ENCODE measurements at places on chromosomes 7 and 10. TPM values are rescaled to one million over a fixed set of nuclear protein-coding genes. Genes with fewer than 3 reads are reported as not detected.

DNA sequence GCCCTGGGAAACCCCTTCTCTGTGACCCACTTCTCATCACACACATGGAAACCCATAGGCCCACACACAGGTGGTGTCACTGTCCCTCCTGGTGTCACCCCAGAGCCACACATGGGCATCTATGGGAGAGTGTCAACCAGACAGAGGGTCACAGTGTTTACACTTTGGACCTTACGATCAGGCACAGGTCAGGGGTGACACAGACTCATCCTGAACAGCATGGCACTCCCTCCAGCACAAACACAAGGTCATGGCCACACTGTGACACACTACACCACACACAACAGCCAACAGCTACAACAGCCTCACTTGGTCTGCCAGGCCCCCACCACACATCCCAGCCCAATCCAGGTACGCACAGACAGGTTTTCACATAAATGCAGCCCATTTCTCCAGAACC lies 6.2 kb downstream of the TLX1 start:
- DNase-seq, result no peak

DNA sequence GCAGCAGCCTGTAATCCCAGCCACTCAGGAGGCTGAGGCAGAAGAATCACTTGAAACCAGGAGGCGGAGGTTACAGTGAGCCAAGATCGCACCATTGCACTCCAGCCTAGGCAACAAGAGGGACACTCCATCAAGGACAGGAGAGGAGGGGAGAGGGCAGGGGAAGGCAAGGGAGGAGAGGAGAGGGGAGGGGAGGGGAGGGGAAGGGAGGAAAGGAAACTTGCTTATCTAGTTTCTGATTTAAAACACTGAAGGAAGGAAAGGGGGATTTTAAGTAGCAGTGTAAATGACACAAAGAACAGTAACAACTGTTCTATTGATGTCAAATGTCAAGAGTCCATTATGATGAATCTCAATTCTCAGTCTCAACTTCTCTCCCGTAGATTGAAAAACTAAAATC lies 43.7 kb downstream of the SRPK2 start:
- DNase-seq, result no peak

DNA sequence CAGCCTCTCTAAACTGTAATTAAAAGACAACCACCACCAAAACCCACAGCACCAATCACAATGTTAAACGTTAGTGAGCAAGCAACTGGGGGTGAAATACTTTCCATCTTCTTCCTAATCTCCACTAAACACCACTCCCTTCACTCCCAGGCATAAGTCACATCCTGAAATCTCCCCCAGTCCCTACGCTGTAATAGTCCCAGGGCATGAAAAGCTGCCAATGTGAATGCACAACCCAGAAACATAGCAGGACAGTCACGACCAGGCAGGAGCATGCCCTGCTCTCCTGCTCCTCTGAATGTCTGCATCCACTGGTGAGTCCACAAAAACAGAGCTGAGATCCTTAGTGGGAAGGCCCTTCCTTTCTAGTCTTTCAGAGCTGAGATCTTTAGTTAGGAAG lies 288.9 kb downstream of the PARD3 start:
- DNase-seq, result no peak

GRCh38 chr7:139749545-139749944 lies 28.3 kb downstream of the HIPK2 start:
- no peak for DNase-seq

The TWIST1 gene
- total RNA-seq, result not detected

- no peak for DNase-seq
These were observed 11.9 kb upstream of the SPAG6 start for GRCh38 chr10:22333167-22333974.

DNA sequence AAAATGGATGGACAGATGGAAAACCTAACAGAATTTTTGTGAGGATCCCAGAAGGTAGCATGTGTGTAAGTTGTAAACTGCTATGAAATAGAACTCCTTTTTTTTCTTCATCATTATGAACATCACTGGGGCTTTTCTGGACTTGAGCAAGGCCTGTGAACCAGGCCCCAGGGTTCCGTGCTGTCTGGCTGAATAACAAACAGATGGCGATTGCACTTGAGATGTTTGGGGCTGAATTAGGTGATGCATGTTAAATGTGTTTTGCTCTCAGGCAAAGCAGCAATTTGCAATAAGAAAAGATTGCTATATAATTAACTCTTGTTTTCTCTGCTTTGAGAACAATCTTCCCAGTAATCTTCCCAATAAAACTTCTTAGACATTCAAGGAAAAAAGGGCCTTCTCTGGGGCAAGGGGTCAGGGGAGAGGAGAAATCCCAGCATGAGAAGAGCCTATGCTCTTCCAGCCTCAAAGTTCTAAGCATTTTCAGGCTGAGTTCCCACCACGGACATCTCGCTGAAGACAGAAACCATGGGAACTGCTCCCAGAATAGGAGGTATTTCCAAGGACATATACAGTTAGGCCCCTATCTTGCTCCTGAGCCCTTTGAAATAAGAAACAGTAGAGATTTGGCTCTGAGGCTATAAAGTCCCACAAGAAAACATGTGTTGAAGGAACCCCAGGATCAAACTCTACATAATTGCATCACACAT lies 98.7 kb downstream of the ITIH5 start:
- DNase-seq, result no peak

The SRRT gene
- total RNA-seq, result 296 TPM
